CD8-positive, alpha-beta memory T cell (primary cell): ENCODE measurements at places on chromosomes 2 and 18. TPM values are rescaled to one million over a fixed set of nuclear protein-coding genes. Genes with fewer than 3 reads are reported as not detected.

- no peaks in the 10 kb centered on the region for H3K4me1 ChIP-seq
- no peaks in the 10 kb centered on the region for H3K27me3 ChIP-seq
- no peak for DNase-seq
- H3K27ac ChIP-seq = no peak overlapping the region
Observed at GRCh38 chr2:236636714-236637470, 67.3 kb downstream of the ACKR3 start.

DNA sequence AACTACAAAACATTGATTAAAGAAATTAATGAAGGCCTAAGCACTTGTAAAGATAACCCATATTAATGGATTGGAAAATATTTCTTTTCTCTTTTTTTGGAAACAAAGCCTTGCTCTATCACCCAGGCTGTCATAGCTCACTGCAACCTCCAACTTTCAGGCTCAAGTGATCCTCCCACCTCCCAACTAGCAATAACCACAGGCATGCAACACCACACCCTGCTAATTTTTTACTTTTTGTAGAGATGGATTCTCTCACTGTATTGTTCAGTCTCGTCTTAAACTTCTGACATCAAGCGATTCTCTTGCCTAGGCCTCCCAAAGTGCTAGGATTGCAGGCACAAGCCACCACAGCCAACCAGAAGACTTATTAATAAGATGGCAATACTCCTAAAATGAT, 73.4 kb upstream of the NDUFV2 start:
- H3K4me1 ChIP-seq = no peaks in the 10 kb centered on the region
- H3K27me3 ChIP-seq = no peaks in the 10 kb centered on the region
- no peak for DNase-seq
- H3K4me3 ChIP-seq = no peak overlapping the region
- no peak overlapping the region for H3K27ac ChIP-seq

The PLEKHA3 gene
- 28.1 TPM for total RNA-seq

The CFAP221 gene
- not detected for total RNA-seq

The RNU2-63P gene
- total RNA-seq = 35.8 TPM

GRCh38 chr2:179181002-179181401, 83.6 kb downstream of the SESTD1 start:
- no peaks in the 10 kb centered on the region for H3K27me3 ChIP-seq
- DNase-seq = no peak
- H3K27ac ChIP-seq = no peak overlapping the region
- H3K4me1 ChIP-seq = no peaks in the 10 kb centered on the region
- H3K4me3 ChIP-seq = no peak overlapping the region

The IL36A gene
- not detected for total RNA-seq

DNA sequence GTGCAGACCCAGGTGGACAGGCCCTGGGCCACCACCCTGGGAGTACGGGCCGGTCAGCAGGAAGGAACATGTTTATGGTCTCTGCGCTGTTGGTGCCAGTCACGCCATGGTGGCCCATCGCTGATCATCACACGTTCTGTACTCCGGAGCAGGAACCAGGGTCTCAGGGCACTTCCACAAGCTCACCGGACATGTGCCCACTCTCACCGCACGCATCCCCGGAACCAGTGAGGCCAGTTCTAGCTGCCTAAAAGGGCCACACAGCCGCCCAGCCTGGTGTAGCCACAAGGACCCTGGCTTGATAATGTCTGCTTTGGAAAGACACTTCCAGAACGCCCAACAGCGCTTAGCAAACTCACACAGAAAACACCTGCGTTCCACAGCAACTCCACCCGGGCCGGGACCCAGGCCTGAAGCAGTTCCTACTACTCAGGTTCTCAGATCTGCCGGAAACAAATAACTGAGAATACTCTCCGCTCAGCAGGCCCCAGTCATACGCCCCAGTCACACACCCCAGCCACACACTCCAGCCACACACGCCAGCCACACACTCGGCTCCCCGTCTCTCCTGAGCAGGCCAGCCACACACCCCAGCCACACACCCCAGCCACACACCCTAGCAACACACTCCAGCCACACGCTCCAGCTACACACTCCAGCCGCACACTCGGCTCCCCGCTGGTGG, 123.3 kb downstream of the HDAC4 start:
- no peak overlapping the region for H3K4me3 ChIP-seq
- no peaks in the 10 kb centered on the region for H3K36me3 ChIP-seq
- no peaks in the 10 kb centered on the region for H3K27me3 ChIP-seq
- DNase-seq = no peak
